ENCODE measurements at places on chromosomes 12 and 14. TPM values are rescaled to one million over a fixed set of nuclear protein-coding genes. Genes with fewer than 3 reads are reported as not detected.

The FLRT2 gene
- 4.7 TPM for total RNA-seq

The BEST3 gene
- total RNA-seq: 0.80 TPM

DNA sequence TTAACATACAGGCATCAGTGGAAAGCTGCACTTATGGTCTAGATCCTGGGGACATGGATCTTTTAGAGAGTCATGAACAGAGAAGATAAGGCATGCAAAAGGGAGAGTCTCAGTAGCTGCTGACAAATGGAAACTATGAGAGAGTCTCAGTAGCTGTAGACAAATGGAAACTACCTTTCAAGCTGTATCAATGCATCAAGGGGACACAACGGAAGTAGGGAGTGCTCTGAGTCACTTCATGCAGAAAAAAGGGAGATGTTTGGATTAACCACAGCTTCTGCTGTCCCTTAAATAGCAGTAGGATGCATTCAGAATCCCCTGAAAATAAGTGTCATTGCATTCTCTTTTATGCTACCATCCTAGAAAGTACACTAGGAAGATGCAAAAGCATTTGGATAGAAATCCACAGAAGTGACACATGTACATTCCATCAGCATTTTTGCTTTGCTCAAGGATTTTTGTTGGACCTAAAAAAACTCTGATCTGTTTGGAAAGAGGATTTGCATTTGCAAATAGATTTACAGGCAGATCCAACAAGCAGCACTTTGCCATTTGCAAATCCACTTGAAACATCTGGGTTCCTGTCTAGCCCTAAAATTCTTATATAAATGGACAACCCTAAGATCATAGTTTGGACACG, 227.5 kb upstream of the LMO3 start:
- H3K4me3 ChIP-seq: no peak overlapping the region
- H3K27me3 ChIP-seq: no peaks in the 10 kb centered on the region
- H3K4me1 ChIP-seq: no peaks in the 10 kb centered on the region
- H3K27ac ChIP-seq: no peak overlapping the region

DNA sequence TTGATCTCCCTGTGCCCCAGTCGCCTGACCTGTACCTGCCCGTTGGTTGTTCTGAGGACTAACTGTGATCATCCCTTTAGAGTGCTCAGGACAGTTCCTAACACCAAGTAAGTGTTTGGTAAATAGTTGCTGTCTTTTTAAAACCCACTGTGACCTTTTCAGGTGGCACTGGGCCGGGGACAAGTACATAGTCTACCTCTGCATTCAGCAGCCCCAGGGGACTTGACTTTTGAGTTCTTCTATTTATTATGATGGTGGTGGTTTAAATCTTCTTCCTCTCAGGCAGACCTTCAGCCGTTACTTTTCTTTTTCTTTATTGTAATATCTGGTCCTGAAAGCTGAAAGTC, 38.8 kb downstream of the EVL start:
- H3K36me3 ChIP-seq: no peaks in the 10 kb centered on the region
- H3K27me3 ChIP-seq: no peaks in the 10 kb centered on the region

GRCh38 chr12:15842108-15842507, 40.1 kb upstream of the STRAP start:
- no peaks in the 10 kb centered on the region for H3K36me3 ChIP-seq
- peak overlapping the region; percentile 28 for H3K27ac ChIP-seq
- H3K27me3 ChIP-seq: no peaks in the 10 kb centered on the region
- DNase-seq: no peak
- no peak overlapping the region for H3K4me3 ChIP-seq

GRCh38 chr12:7959701-7960121, 23.7 kb upstream of the SLC2A3 start:
- no peaks in the 10 kb centered on the region for H3K27me3 ChIP-seq
- peak overlapping the region; percentile 63 for H3K4me3 ChIP-seq
- peak overlapping the region; percentile 79 for H3K27ac ChIP-seq

DNA sequence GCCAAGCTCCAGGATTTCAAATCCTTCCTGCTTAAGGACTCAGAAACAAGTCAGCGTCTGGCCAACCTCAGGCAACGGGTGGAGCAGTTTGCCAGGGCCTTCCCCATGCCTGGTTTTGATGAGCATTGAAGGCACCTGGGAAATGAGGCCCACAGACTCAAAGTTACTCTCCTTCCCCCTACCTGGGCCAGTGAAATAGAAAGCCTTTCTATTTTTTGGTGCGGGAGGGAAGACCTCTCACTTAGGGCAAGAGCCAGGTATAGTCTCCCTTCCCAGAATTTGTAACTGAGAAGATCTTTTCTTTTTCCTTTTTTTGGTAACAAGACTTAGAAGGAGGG, 4.7 kb downstream of the SHMT2 start:
- peaks cover 65% of the 10 kb centered on the region for H3K4me1 ChIP-seq
- H3K27me3 ChIP-seq: peaks cover 45% of the 10 kb centered on the region
- H3K27ac ChIP-seq: peak overlapping the region; percentile 83
- no peak for DNase-seq

Measured in left ventricle myocardium inferior (tissue), 1 donor.